ENCODE measurements at places on chromosomes 3 and 15.

DNA sequence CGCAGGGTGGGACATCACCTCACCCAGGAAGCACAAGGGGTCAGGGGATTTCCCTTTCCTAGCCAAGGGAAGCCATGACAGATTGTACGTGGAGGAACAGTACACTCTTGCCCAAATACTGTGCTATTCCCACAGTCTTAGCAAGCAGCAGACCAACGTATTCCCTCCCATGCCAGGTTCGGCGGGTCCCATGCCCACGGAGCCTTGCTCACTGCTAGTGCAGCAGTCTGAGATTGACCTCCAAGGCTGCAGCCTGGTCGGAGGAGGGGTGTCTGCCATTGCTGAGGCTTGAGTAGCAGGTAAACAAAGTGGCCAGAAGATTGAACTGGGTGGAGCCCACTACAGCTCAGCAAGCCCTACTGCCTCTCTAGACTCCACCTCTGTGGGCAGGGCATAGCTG, 39.0 kb downstream of the ALDH1A2 start:
- no peak for DNase-seq

DNA sequence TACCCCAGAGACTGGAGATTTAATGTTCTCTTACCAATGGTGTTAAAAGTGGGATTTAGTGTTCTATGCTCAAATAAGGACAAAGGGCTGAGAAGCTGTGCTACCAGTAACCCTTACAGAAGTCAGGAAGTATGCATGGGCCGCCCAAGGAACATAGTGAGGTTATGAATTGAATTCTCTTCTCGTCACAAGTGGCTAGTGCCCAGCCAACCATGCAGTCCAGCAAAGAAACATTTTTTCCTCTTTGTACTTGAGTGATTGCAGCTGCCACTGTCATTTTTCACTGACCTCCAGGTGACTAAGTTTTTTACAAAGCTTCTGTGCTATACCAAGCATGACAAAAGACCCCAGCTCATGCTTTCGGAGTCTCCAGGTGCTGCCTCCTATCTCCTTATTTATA, 110.6 kb upstream of the DCBLD2 start:
- DNase-seq: peak; percentile 42

DNA sequence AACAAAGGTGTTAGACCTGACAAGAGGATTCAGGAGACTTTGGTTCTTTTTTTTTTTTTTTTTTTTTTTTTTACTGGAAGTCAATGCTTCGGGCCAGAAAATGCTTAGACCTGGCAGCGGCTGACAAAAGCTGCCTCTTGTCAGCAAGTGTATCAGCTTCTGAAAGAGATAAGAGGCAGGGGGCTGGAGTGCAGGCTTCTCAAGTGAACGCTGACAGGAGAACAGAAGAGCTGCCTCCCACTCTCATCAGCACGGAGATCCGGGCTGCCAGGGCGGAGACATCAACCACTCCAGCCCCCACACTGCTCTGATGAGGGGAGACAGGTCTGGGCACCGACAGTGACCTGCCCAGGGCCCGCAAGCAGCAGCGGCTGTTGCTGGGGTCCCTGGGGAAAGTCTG, 9.4 kb upstream of the SCN5A start:
- DNase-seq: no peak

DNA sequence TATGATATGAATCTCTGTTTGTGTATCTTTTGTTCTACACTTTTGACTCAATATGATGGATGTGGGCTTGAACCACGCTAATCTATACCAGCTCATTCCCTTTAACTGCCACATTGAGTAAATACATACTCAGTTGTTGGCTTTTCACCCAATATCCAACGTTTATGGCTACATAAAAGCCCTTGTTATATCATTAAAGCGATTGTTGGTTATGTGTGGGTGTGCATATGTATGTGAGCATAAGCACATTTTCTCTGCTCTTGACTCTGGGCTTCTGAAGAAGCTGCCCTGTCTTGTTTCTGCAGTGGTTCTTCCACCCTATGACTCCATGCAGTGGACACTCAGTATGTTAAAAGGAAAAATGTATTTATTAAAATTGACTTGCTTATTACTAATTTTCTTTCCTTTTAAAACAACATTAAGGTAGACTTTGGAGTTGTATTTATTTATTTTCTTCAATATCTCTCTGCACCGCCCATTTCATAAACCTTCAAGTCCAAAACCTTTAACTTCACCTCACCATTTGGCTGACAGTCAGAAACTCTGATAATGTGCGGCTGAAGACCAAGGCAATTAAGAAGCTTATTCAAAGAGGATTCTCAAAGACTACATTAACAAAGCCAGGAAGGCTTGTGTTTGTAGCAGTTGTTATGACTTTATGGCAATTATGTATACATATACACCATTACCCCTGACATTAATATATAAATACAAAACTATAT, 156.1 kb downstream of the THRB start:
- no peak for DNase-seq

Measured in fibroblast of gingiva (primary cell).